Upper lobe of left lung (tissue), 6 donors: ENCODE measurements at places on chromosomes 7 and 10. TPM values are rescaled to one million over a fixed set of nuclear protein-coding genes. Genes with fewer than 3 reads are reported as not detected.

Gene OR2A12
- total RNA-seq = not detected

Gene ZNF789
- 9.4 TPM for total RNA-seq

DNA sequence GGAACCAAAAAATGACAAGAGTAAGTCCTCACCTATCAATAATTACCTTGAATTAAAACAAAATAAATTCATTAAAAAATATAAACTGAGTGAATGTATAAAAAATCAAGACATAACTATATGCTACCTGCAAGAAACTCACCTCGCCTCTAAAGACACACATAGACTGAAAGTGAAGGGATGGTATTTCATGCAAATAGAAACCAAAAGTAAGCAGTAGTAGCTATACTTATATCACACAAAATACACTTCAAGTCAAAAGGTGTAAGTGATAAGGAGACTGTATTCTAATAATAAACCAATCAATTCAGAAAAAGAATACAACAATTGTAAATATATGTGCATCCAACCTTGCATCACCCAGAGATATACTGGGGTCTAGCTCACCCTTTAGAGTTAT is 332.6 kb downstream of the SH2D4B start:
- no peak for DNase-seq

- no peak for DNase-seq
These were observed 13.6 kb downstream of the PRXL2A start for GRCh38 chr10:80421707-80422536.

- DNase-seq = no peak
These were observed 5.1 kb downstream of the ING3 start for GRCh38 chr7:120955577-120956149.

- DNase-seq = no peak
These were observed 165.1 kb upstream of the WNT16 start for GRCh38 chr7:121163699-121164098.

Gene DCLRE1A
- total RNA-seq = 12.4 TPM

Gene ATRNL1
- 0.46 TPM for total RNA-seq

GRCh38 chr7:19783541-19783940 is 10.1 kb upstream of the TMEM196 start:
- DNase-seq = no peak

DNA sequence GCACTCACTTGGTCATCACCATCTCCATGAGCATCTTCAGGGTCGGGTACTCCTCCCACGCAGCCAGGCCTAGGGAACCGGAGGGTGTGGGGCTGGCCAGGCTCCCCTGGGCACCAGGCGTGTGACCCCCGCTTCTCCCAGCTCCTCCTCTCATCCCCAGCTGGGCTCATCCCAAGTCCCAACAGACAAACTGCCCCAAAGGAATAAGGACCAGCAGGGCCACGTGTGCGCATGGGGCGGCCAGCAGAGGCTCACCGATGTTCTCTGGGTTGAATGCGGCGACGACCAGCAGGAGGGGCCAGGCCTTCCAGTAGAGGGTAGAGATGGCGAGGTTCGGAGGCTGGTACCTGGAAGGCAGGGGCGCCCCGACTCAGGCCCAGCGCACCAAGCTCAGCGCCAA is 14.9 kb downstream of the INTS1 start:
- peak; percentile 66 for DNase-seq

- no peak for DNase-seq
These were observed 43.5 kb upstream of the ZMIZ1 start for GRCh38 chr10:79025199-79025832.

Gene ELN
- total RNA-seq = 210 TPM

GRCh38 chr7:30445770-30446169 is 32.8 kb downstream of the NOD1 start:
- DNase-seq = peak; percentile 95

DNA sequence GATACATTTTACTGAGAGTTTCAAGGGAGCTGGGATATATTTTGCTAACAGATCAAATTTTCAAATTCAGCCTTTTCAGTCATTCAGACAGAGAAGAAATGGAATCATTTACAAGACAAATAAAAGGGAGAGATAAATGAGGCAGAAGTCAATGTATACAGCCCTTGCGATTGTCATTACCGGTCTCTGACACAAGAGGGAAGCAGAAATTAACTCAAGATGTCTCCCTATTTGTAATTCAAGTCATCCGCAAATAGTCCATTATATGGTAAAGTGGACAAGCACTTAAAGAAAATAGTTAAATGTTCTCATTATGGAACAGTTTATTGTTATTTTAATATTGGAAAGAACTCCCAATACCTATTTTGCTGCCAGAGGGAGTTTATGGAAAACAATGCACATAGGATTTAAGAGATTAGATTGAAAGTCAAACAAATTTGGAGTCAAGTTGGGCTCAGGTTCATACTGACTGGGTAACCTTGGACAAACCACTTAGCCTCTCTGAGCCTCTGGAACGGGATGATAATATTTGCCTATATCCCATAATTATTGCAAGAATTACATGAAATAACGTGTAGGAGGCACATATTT is 89.3 kb upstream of the PRKCQ start:
- DNase-seq = no peak

- DNase-seq = no peak
These were observed 1.2 kb downstream of the ZMYND11 start for GRCh38 chr10:136465-136762.

GRCh38 chr7:101813402-101814019 is 3.9 kb upstream of the CUX1 start:
- DNase-seq = no peak

DNA sequence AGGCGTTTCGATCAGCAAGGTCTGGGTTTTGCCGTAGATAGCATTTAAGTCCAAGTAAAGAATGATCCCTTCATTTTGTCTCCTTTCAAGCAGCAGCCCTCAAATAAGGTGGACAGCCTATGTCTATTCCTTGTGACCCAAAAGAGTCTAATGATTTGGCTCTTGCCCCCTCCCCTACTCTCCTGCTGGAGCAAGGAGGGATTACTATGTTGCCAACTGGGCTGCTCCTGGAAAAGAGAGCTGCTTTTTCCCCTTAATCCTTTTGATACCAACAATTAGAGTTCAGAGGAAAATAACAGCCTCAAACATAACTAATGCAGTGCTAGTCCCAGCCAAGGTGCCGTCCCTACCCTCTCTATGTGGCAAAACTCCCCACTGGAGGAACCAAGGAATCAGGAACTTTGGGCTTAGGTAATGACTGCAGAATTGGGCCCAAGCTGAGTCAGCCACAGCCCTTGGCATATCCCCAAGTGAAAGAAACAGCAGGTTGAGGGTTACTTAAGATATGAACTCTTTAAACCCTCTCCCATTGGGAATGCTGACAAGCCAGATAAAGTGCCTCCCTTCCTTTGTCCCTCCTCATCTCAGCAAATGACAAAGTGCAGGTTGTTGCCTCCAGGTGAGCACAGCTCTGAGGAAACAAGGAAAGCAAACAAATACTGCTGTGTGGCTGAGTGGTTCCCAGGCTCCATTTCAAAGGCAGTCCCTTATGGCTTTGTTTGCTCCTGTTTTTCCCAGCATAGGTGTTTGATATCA is 643.7 kb downstream of the INHBA start:
- DNase-seq = no peak

DNA sequence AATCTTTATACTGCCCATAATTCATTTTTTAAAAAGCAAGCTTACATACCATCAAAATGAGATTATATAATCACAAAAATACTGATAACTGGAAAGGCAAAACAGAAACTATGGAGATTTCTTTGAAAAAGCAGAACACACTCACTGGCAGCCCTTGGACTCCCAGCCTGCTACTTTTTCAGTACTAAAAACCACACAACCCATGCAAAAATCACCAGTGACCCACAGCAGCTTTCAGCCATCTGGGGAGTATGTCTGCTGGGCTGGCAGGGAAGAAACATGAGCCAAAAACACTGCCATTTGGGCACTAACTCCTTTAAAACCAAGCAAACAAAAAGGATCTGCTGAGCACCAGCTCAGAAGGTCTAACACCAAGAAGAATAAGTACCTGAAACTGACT is 80.0 kb upstream of the DDC start:
- DNase-seq = no peak

GRCh38 chr10:83994325-83994724 is 145.0 kb upstream of the GHITM start:
- no peak for DNase-seq

DNA sequence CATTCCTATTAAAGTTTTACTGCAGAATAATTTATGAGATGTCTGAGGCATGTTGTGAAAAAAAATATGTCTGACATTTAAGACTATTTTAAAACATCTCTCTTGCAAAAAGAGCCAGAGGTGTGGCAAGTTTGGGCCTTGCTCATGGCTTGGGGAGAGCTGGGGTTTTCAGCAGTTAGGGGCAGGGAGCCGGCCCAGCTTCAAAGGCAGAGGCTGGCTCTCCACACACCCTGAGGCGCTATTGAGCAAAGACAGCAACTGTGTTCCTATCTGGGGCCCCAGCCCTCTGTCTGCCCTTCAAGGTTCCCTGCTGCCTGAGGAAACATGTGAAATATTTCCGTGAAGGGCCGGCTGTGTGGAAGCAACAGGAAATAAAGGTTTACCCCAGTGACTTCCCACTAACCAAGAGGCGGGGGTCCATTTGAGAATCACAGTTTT is 94.0 kb downstream of the SORBS1 start:
- DNase-seq = peak; percentile 78

DNA sequence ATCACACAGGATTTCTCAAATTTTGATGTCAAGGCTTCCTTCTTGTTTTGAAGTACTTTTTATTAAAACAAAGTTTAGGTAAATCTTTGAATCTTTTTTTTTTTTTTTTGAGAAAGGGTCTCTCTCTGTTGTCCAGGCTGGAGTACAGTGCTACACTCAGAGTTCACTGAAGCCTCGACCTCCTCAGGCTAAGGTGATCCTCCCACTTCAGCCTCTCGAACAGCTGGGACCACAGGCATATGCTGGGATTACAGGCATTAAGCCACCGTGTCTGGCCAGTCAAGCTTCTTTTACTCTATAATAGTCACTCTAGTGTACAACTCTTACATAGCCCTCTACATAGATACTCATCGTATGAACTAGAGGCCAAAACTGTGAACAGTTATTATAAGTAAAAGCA is 3.4 kb downstream of the RUFY2 start:
- DNase-seq = no peak

- DNase-seq = no peak
These were observed 91.1 kb downstream of the PPP1R9A start for GRCh38 chr7:94998266-94999068.

Gene TMEM236
- total RNA-seq = 1.8 TPM

GRCh38 chr10:55750458-55750857 is 610.6 kb downstream of the ZWINT start:
- DNase-seq = no peak
